ENCODE measurements at places on chromosomes 11 and 22.

DNA sequence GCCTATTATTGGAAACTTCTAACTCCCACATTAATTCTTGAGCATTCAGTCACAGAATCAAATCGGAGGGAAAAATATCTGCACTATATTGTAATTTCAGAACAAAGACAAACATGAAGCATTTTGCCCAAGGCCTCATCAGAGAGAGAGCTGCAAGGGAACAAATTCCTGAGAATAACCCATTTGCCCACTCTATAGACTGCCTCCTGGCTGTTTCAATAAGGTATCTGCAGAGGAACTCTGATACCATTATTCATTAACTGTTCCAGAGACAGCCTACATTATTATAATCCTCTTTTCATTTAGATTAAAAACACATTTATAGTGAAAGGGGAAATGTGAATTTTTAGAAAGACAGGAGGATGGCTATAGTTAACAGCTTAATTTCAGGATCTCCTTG is 663.9 kb downstream of the DLG2 start:
- no peak for DNase-seq

DNA sequence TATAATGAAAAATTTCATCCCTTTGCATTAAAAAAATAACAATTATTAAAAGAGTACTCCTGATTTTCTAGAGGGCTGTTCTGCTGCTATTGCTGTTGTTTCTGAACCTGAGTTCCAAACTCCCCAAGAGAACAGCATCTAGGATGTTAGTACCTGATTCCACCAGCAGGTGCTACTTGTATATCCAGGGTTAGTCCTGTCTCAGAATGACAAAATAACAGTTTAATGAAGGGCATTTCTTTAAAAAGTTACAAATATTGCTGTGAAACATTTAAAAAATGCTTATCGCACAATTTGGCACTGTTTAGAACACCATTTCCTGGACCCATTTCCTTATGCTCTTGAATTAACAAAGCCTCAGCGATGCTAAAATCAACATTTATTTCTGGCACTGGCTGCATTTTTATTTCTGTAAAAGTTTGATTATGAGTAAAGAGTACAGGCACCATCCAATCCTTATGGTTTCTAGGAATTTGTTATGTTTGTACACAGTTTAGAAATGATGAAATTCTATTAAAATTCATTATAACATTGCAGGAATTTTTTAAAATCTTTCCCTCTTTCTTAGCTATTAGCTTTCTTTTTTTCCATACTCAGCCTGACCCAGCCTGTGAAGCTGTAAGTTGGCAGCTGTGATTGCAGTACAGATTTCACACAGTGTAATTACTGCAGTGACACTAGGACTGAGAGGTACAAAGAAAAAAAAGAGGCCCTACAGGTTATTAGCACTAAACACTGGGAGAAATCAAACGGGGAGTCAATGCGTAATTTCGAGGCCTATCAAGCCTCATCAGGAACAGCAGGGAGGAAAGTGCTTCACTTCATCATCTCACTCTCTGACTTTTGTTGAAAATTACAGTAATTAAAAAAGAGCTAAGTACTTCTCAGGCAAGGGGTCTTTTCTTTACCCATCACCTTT is 208.8 kb downstream of the DCDC1 start:
- no peak for DNase-seq

DNA sequence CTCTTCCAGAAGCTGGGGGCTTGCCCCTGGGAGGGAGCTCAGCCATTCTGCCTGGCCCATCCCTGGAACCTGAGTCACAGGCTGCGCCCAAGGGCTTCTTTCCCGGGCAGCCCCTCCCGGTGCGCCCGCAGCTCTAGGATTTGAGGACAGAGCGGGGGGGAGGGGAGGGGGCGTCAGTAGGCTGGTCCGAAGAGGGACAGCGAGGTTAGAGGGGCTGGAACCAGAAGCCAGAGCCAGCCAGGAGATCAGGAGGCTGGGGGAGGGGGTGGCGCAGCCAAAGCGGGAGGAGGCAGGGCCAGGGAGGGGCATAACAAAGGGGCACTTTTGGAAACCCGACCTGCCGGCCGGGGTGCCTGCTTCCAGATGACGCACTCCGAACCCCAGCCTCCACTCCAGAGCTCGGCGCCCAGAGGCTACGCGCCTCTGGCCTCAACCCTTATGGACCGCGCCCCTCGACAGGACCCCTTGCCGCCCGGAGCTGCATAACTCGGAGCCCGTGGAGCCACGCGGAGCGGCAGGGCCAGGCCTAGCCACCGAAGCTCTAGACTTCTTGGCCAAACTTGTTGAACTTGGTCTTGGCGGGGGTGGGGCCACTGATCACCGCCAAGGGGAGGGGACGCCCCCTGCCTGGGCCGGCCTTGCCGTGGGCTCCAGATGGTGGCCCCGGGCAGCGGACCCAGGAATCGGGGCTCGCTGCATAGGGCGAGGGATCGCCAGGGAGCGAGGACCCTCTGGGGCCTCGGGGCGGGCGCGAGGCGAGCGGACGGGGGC is 744 bp downstream of the PACSIN3 start:
- DNase-seq: no peak

GRCh38 chr11:46238967-46239800 is 38.3 kb upstream of the CREB3L1 start:
- no peak for DNase-seq

- no peak for DNase-seq
These were observed 5.8 kb upstream of the OR5B2 start for GRCh38 chr11:58433638-58434203.

DNA sequence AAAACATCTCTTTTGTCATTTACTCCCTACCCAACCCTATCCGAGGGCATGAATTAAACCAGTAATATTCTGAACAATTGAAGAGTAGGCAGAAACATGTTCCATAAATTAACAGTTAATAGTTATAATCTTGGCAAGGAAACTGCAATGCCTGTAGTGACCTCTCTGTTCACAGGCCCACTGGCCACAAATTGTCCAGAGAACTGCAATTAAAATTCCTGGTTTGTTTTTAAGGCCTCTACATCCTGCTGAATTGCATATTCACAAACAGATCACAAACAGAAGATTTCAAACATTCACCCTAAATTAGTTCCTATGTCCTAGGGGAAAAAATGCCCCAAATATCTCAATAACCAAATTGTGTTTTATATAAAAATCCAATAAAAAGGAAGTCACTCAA is 143.2 kb upstream of the TRPC6 start:
- no peak for DNase-seq

GRCh38 chr11:30991376-30991775 is 378.2 kb downstream of the DCDC1 start:
- DNase-seq: no peak

DNA sequence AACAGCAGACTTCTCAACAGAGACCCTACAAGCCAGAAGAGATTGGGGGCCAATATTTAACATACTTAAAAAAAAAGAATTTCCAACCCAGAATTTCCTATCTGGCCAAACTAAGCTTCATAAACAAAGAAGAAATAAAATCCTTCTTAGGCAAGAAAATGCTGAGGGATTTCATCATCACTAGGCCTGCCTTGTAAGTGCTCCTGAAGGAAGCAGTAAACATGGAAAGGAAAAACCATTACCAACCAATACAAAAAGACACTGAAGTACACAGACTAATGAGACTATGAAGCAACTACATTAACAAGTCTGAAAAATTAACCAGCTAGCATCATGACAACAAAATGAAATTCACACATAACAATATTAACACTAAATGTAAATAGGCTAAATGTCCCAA is 947.9 kb upstream of the CHORDC1 start:
- DNase-seq: no peak

- DNase-seq: no peak
These were observed 3.1 kb downstream of the KCNJ4 start for GRCh38 chr22:38451864-38452263.

GRCh38 chr22:34851918-34852662 is 213.9 kb upstream of the ISX start:
- no peak for DNase-seq

DNA sequence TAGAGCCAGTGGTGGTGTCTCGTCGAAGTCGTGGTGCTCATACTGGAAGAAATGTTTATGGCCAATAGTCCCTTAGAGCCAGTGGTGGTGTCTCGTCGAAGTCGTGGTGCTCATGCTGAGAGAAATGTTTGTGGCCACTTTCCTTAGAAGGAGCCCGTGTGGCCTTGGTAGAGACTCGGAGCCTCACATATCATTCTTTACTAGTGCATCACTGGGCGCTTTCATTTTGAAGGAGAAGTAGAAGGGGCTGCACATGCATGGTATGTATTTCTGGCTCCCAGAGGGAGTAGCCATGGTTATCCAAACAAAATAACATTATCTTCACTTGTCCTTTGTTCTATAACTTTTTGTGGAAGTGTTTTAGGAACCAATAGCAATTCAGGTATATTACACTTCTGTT is 69.5 kb downstream of the JAM3 start:
- no peak for DNase-seq
